ENCODE measurements at places on chromosomes 1 and 21.

DNA sequence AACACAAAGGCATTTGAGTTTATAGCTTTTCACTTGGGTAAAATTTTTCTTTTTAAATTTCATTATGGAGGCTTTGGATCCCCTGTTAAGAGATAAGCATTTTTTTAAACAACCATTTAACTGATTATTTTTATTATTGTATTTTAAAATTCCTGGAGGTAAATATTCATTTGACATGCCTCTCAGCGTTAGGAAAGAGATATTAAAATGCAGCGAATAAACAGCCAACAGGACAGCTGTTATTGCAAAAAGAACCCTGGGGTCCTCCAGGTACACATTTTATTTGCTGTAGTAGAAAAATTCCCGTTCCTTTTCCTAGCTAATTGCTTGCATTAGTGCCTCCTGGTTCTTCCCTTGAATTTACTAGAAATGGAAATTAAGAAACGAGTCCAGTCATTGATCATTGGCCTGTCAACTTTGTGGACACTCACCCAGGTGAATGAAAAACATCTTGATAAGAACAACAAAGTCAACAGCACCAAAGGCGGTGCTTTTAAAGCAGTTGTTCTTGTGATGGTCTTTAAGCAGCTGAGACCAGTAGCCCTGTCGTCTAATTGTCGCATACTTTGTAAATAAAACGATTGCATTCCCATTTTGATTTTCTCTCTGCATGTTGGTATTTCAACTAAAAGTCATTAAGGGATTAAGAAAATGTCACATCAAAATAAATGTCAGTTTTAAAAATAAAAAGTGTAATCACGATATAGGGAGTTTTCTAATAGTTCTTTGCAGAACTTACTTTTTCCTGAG, 282.4 kb downstream of the GRIK1 start:
- DNase-seq = no peak

- peak; percentile 33 for DNase-seq
Measured at GRCh38 chr1:200445213-200445612, 35.4 kb upstream of the ZNF281 start.

GRCh38 chr1:171267391-171267790, 19.1 kb downstream of the FMO1 start:
- DNase-seq = no peak

DNA sequence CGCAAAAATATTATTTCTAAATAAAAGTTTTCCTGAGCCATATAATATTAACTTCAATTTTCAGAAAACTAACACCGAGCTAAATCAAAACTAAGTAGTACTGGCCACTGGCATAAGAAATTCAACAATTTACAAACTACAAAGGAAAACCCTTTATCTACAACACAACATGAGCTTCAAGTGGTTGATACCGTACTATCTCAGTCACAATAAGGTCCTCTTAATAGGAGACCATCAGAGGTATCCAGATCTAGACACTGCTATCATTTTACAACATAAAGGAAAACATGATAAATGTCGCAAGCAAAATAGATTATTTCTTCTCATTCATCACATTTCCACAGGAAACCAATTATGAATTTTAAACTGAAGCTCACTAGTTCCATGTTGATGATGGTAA, 39.5 kb downstream of the GATAD2B start:
- no peak for DNase-seq

- DNase-seq = no peak
Measured at GRCh38 chr1:107138166-107138565, 2.7 kb upstream of the NTNG1 start.

DNA sequence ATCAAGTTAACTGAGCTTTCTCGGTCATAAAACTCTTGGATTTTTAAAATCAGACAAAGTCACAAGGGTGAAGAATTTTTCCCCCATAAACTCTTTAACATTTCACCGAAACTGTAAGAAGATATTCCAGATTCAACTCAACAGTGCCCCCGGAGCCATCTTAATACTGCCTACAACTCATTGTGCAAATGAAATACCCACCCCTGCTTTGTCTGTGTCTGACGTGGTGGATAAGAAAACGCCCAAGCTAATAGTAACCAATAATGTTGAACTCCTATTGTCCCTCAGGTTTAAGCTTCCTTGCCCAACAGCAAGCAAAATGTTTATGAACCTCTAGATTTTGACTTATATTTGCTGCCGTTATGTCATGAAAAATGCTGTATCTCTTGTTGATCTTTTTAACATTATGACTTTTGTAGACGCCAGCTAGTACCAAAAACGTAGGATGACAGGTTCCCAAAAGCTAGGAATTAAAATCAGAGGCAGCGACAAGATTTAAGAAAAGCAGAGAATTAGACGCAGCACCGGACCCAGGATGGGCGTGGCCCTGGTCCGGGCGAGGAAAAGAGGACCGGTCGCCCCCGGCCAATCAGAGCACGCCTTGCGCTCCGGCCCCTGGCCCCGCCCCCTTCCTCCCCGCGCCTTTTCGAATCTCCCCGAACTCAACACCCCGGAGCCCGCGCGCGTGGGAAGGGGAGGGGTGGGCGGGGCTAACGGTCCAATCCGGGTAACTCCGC, 1.1 kb downstream of the STMN1 start:
- DNase-seq = peak; percentile 93

DNA sequence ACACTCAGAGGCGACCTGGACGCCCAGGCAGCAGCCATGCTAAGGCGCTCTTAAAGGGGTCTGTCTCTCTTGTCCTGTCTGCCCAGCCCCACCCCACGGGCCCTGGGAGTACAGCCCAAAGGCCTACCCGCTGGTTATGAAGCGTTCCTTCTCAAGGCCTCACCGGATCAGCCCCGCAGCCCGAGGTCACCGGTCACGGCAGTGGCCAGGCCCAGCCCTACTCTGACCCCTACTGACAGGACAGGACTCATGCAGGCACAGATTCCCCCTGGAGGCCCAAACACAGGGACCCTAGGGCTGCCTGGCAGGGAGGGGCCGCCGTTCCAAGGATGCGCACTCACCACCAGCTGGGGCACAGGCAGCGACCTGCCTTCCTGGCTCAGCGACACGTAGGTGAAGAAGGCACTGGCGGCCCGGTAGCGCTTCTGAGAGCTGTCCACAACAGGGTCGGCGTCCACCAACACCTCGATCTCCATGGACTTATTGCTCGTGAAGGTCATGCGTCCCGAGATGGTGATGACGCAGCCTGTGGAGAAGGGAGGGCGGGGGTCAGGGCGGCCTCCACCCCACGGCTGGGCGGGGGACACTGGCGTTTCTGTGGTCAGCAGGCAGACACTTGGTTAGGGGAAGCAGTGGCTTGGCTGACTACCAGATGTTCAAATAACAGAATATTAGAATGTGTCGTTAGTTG, 20.0 kb upstream of the GPR153 start:
- DNase-seq = no peak

DNA sequence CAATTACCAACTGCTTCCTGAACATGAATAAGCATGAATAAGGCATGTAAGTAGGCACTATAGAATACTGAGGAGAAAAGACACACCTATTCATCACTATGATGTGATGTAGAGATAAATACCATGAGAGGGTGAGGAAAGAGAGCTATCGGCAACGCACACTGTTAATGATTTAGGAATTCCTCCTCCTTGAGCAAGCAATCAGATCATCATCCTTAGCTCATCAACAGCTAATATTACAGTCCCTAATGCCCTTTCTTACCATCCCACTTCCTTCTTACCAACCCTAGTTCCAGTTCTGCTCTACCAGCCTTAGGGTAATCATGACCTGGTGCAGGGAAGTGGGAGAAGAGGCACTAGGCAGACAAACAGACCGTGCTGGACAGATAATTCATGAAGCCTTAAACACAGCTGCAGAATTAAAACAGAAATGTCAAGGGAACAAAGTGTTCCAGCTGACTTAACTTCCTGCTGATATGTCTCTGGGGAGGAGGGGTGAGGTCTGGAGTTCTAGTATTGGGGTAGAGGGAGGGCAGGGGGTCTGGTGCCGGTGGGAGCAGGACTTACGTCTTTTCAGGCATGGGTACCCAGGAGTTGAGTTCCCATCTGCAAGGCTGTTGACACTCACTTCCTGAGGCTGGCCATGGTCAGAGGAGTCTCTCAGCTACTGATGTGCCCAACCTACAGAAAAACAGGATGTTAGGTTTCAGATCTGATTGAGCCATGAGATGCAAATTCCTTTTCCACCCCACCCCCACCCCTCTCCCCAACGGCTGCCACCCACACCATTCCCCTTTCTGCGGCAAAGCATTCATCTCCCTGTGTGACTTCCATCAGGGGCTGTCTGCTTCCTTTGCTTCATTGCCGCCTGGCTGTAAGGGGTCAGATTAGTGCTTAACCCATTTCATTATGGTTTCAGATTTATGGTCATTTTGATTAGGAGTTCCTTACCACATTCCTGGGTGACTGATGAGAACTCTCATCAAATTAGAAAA, 12.6 kb upstream of the RCSD1 start:
- peak; percentile 90 for DNase-seq

GRCh38 chr1:159239551-159240220, 35.0 kb downstream of the ACKR1 start:
- no peak for DNase-seq

DNA sequence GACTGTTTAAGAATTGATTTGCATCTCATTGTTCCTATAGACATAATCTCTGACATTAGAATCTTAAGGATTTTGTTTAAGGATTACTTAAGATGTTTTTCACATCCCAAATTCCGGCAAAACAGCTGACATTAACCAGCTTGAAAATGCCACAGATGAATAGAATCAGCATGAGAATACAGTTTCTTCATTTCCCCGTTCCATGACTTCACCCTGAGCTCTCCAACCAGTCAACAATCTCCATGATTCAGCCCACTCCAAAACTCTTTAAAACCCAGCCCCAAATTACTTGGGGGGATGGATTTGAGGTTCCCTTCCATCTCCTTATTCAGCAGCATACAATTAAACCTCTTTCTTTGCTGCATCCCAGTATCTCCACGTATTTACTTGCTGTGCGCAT, 201.0 kb downstream of the LYPLAL1 start:
- DNase-seq = no peak

DNA sequence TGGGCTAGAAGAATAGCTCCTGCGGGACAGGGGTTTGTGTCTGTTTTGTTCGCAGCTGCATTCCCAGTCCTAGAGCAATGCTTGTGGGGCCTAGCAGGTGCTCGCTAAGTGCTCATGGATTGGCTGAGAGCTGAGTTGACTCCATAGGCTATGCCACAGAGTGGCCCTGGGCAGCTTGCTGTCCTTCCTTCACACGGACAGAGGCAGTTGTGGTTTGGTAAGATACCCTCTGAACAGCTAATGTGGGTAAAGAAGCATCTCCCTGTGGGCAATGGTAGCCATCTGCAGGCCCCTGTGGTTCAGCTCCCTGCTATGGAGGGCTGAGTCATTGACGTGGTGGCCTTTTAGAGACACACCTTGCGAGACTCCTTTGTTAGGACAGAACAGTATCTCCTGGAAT, 23.5 kb upstream of the LBR start:
- no peak for DNase-seq

- DNase-seq = no peak
Measured at GRCh38 chr1:156263288-156263655, 15.4 kb upstream of the PAQR6 start.

DNA sequence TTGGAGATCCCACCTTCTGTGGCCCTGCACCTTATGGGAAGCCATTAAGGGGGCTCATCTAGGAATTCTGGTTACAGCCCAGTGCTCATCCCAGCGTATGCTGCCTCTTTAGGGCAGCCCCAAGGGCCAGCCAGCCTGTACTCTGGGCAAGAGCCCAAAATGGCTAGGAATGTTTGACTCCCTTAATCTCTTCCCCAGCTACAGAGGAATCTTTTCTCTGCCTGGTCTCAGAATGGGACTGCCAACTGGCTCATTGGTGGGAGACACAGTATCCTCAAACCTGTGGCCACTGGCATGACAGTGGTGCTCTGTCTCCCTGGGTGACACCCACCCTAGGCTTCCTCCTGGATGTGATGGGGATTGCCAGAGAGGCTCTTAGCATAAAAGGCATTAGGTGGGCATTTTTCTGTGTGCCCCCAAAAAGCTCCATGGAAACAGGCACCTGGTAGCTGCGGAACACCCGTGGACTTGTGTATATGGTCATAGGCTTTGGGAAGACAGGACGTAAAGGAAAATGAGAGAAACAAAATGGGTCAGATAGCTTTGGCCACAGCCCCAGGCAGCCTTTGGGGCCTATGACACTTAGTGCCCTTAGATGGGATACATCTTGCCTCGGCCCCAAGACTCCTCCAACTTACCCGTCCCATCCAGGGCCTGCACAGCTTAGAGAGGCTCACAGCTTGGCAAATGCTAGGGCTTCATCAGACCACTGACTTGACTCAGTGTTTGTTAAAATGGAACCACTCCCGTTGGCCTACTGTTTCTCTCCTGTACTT, 6.9 kb downstream of the TMEM81 start:
- DNase-seq = no peak

- no peak for DNase-seq
Measured at GRCh38 chr1:7565099-7565750, 205.9 kb upstream of the VAMP3 start.

- no peak for DNase-seq
Measured at GRCh38 chr1:226086776-226087175, 24.3 kb downstream of the H3-3A start.

GRCh38 chr1:207797229-207797973, 45.5 kb downstream of the CD46 start:
- DNase-seq = peak; percentile 93

GRCh38 chr1:56820755-56821461, 1.7 kb upstream of the FYB2 start:
- peak; percentile 80 for DNase-seq

GRCh38 chr1:163082971-163083370, 13.8 kb downstream of the RGS4 start:
- DNase-seq = no peak

GRCh38 chr1:102891868-102892625, 216.3 kb downstream of the COL11A1 start:
- DNase-seq = no peak

DNA sequence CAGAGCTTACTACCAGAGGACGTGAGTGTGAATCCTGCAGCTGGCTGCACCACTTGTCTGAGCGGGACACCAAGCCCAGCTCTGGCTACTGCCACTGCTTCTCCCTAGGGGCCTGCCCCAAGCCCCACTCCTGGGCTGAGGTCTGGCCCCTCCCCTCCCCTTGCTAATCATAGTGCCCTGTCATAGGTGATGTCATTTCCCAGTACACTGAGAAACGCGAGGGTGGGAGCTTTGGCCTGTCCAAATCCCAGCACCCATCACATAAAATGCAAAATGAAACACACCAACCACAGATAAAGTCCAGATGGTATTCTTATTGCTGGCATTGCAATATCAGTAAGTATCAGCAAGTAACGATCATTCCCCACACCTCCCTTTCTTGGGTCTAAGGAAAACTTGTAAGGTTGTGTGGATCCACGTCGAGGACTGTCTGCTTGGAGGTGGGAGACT, 77.7 kb downstream of the TOMM20 start:
- DNase-seq = peak; percentile 76

- no peak for DNase-seq
Measured at GRCh38 chr1:109354929-109355328, 42.8 kb downstream of the SORT1 start.

- no peak for DNase-seq
Measured at GRCh38 chr1:155847823-155848529, 9.0 kb downstream of the GON4L start.

GRCh38 chr1:5351366-5351765, 640.9 kb downstream of the NPHP4 start:
- no peak for DNase-seq

- no peak for DNase-seq
Measured at GRCh38 chr1:7550261-7550865, 220.7 kb upstream of the VAMP3 start.

GRCh38 chr1:5724847-5725246, 267.4 kb downstream of the NPHP4 start:
- no peak for DNase-seq
